ENCODE measurements at places on chromosomes 5 and 9.

GRCh38 chr9:93821307-93821703, 133.8 kb downstream of the BARX1 start:
- no peak for DNase-seq

- no peak for DNase-seq
Measured at GRCh38 chr5:168674893-168675482, 95.8 kb upstream of the PANK3 start.

DNA sequence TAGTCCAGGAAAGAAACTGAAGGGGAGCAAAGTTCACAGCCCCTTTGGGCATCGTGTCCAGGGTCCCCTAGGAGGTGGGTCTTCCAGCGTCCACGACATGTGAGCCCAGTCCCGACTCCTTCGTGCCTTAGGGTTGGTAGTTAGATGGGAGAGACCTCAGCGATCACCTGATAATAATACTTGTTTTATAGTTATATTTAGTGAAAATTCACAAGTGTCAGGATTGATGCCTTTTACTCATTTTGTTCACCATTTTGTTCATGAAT, 20.1 kb downstream of the SPAAR start:
- DNase-seq: no peak

DNA sequence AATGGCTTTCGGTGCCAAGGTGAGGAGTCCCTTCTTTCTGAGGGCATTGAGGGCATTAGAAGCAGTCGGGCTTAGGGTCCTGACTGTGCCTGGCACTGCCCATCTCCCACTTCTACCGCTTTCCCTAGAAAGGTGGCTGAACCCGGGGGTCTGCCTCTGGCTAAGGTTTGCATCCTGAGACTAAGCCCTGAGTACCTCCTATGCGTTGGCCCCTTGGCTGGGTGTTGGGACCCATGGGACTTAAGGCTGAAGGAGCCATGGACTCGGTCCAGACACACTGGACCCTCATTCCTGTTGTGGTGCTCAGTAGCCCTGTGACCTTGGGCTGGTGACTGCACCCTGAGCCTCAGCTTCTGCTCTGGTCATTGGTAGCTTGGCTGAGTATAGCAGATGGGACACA, 23.9 kb downstream of the DAB2IP start:
- no peak for DNase-seq

GRCh38 chr5:39500551-39501175, 75.9 kb upstream of the DAB2 start:
- DNase-seq: no peak

- no peak for DNase-seq
Measured at GRCh38 chr9:93953496-93954433, 1.4 kb downstream of the BARX1 start.

DNA sequence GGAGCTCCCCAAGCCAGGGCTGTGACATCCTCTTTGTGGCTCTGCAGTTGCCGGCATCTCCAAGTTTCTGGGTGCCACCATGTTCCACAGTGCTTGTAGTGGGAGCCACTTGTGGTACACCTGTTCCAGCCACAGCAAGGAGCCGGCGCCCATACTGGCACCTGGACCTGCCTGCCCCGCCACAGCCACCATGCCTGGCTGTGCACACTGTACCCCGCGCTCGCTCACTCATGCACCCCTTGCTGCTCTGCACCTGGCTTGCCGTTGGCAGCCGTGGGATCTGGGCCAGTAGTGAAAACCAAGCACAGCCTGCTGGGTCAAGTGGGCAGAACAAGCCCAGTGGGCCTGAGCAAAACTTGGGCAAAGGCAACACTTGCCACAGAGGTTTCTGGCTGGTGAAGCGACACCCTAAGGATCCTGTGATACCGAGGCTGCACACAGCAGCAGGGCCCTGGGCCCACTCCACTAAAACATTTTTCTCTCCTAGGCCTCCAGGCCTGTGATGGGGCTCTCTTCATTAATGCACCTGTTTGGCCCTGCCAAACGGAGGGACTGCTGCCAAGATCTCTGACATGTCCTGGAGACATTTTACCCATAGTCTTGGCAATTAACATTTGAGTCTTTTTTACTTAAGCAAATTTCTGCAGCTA, 2.8 kb downstream of the TRIM36 start:
- no peak for DNase-seq

GRCh38 chr5:16879650-16880049, 56.4 kb downstream of the MYO10 start:
- DNase-seq: no peak
